ENCODE measurements at places on chromosomes 5 and 9. TPM values are rescaled to one million over a fixed set of nuclear protein-coding genes. Genes with fewer than 3 reads are reported as not detected.
A peak's percentile ranks its signal among the peaks of the same experiment; 100 is the strongest.

The PLCXD3 gene
- total RNA-seq, result 0.26 TPM

The PGM5 gene
- total RNA-seq, result 1.2 TPM

The SCGB3A2 gene
- 1.4 TPM for total RNA-seq

The FBLL1 gene
- total RNA-seq, result 0.51 TPM

The SHISAL2B gene
- 1.4 TPM for total RNA-seq

The GRIN3A gene
- 27.8 TPM for total RNA-seq

The CDC20B gene
- total RNA-seq, result not detected

GRCh38 chr5:17203329-17204132 lies 13.9 kb upstream of the BASP1 start:
- DNase-seq, result peak; percentile 14

DNA sequence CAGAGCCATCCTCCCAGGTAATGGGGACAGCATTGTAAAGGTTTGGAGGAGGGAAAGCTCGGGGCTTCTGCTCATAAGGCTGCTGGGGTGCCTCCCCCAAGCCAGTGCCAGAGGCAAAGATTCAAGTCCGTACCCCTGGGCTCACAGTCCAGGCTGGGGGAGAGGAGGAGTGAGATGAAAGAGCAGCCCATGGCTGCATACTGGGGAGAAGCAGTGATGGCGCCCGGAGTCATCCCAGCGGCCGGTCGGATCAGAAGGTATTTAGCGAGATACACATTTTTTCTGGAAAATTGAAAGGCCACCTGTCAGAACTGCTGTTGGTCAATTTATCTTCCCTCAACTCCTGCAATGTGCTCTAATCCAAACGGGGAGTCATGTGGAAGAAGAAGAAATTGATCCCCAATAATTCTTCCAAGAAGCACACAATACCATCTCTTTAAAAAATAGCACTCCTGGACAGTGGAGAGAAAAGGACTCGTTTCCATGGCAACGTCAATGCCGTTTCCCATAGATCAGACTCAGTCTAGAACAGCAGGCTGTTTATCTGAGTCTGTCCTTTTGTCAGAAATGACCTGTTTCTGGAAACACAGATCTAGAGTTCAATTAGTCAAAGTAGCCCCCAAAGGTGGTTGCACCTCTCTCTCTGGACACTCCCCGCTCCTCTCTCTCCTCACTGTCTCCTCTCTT lies 65.9 kb downstream of the NSG2 start:
- no peak for DNase-seq

GRCh38 chr5:133026664-133027153 lies 360 bp upstream of the ZCCHC10 start:
- no peak for DNase-seq

GRCh38 chr5:134131578-134132350 lies 17.3 kb downstream of the TCF7 start:
- DNase-seq, result no peak

- DNase-seq, result no peak
Observed at GRCh38 chr9:120261419-120261818, 318.5 kb downstream of the CDK5RAP2 start.

- DNase-seq, result no peak
Observed at GRCh38 chr9:36499174-36499890, 73.4 kb upstream of the MELK start.

- no peak for DNase-seq
Observed at GRCh38 chr5:38528162-38528703, 28.2 kb downstream of the LIFR start.

- DNase-seq, result no peak
Observed at GRCh38 chr9:81303658-81304057, 385.7 kb downstream of the TLE1 start.

- no peak for DNase-seq
Observed at GRCh38 chr5:74013222-74013621, 387.2 kb downstream of the ARHGEF28 start.

- DNase-seq, result no peak
Observed at GRCh38 chr5:34526682-34527305, 129.3 kb upstream of the RAI14 start.

DNA sequence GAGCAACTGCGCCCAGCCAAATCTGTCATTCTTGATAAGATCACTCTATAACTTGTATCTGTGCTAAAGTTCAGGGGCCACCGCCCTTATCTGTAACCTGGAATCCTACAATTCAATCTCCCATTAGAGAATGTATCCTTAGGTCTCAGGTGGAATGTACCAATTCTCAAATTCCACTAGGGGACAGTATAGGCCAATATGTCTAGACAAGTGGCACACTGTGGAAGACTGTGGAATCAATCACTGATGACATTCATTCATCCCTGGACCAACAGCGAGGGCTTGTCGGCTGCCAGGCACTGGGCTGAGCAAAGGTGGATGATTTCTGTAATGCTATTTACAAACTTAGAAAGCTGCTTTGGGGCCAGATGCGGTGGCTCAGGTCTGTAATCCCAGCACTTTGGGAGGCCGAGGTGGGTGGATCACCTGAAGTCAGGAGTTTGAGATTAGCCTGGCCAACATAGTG lies 28.7 kb upstream of the MEGF9 start:
- no peak for DNase-seq

GRCh38 chr5:41878173-41878572 lies 7.9 kb upstream of the OXCT1 start:
- DNase-seq, result no peak

DNA sequence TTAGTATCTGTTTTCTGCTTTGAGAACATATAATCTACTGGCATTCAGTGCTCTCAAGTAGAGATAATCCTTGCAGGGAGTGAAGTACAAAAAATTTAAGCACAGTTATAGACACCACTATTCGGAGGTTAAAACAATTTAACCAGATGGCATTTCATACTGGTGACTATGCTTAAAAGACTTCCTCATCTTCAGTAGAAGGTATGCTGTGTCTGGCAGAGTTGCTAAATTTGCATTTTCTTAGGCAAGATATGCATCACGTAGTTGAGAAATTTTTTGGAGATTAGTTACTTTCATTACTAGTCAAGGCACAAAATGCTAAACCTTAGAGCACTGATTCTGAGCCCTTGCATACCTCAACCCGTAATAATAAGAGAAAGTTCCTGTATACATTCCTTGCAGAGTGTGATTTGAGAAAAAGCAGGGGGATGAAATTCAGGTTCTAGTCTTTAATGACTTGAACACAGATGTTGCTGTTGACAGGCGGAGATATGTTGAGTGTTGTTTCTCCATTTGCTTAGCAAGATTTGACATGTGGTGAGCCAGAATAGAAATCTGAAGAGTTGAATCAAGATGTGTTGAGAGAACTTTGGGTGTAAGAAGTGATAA lies 70.8 kb upstream of the STARD4 start:
- DNase-seq, result no peak

Data from endothelial cell (in vitro differentiated cells).